NCI-H446 (cell line): ENCODE measurements at places on chromosomes 3 and 15.

DNA sequence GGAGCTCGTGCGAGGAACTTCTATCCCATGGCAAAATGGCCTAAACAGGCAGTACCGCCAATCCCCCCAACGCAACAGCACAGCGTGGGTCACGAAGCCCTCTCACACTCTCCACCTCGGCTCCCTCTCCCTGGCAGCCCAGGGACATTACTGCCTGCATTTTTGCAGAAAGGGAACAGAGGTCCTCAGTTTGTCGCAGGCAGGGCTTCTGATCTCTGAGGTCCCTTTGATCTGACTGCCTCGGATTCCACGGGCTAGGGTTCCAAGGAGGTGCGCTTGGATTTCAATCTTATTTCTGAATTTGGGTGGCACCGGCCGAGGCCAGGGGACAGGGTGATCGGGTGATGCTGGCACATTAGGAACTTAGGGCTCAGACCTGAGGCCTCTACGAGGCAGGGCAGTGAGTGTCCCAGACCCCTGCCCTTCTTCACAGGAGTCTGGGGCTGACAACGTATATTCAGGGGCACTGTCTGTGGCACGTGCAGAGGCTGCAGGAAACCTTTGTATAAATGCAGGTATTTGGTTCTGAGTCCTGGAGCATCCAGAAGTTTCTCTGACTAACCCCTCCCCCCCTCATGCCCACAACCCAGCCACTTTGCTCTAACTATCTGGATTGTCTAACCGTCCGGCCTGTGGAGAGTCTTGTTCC lies 197.9 kb downstream of the XXYLT1 start:
- DNase-seq: no peak

GRCh38 chr3:142735462-142735861 lies 11.6 kb downstream of the TRPC1 start:
- DNase-seq: no peak

DNA sequence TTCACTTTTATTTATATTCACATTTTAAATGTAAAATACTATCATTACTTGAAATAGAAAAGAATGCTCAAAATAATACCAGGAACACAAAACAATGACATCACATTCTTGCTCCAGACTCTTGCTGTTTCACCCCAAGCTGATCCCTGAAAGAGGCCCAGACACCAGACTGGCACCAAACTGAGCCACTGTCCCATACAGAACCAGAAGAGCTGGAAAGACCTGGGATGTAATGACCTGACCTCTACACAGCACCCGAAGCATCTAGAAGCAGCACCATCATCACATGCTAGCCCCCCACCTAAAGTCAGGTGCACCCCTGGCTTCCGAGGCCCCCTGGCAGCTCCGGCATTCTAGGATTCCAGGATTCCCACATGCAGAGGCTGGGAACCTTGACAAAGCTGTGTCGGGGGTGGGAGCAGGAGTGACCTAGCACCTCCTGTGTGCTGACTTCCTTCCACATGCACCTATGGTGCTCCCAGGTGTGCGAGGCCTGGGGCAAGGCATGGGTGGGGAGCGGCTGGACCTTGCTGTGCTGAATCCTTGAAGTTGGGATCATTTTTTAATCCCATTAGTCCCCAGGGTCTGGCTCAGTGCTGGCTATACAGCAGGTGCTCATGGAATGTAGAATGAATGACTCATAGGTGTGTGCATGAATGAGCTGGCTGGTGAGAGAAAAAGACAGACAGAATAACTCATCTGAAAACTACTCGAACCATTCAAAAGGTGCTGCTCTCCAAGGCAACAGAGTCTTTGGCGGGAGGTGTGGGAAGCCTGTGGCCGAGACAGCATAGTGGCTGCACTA lies 144.7 kb upstream of the IQSEC1 start:
- DNase-seq: no peak

GRCh38 chr3:2526926-2527325 lies 428.3 kb downstream of the CNTN4 start:
- DNase-seq: no peak

- no peak for DNase-seq
Measured at GRCh38 chr15:49673861-49674260, 53.0 kb downstream of the DTWD1 start.

DNA sequence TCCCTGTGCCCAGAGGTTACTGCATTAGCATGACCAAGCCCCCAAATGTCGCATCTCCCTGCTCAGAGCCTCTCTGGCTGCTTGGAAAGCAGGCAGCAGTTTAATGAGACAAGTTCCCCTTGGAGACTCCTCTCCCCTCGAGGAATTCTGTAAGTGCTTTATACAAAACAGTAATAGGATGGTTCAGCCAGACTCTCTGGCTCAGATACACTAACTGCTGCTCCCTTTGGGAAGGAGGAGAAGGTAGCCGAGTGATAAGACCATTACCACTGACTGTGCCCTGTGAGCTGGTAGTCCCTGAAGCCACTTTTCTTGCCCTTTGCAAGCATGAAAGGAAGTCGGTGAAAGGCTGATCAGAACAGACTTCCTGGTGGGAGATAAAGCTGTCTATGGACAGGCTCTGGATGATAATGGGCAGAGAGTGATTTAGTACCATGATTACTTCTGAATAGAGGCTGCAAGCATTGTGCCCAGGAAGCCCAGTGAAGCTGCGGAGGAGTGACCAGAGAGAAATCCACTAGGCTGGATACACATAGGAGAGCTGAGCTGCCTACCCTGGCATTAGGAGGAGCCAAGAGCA lies 100.8 kb downstream of the SEMA6D start:
- no peak for DNase-seq

DNA sequence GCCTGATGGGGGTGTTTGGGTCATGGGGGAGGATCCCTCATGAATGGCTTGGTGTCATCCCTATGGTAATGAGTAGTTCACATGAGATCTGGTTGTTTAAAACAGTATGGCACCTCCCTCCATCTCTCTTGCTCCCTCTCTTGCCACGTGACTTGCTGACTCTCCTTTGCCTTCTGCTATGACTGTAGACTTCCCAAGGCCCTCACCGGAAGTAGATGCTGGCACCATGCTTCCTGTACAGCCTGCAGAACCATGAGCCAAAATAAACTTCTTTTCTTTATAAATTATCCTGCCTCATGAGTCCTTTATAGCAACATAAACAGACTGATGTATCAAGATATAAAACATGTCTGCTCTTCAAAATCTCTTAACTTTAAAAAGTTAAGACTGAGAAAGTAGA lies 96.1 kb downstream of the TFDP2 start:
- no peak for DNase-seq

DNA sequence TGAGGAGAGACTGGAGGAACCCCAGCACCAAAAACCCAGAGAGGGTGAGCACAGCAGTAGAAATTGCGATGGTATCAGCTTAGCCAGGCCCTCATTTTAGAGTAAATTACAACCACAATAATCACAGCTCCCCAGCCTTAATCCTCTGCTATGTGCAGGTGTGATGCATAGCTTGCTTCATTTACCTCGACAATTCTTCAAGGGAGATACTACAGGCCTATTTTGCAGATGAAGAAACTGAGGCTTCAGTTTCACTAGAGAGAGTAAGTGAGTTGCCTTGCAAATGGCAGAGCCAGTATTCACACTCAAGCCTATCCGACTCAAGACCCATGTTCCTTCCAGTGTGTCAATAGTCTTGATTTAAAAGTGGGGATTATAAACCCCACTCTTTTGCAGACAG lies 33.4 kb downstream of the LSM3 start:
- no peak for DNase-seq
